ENCODE measurements at places on chromosomes 16 and 17.

GRCh38 chr17:34099859-34100515 lies 155.1 kb upstream of the CCL2 start:
- no peak for DNase-seq

- no peak for DNase-seq
Measured at GRCh38 chr17:8687737-8688466, 56.7 kb downstream of the CCDC42 start.

- DNase-seq, result no peak
Measured at GRCh38 chr17:74778960-74779359, 2.8 kb upstream of the NAT9 start.

DNA sequence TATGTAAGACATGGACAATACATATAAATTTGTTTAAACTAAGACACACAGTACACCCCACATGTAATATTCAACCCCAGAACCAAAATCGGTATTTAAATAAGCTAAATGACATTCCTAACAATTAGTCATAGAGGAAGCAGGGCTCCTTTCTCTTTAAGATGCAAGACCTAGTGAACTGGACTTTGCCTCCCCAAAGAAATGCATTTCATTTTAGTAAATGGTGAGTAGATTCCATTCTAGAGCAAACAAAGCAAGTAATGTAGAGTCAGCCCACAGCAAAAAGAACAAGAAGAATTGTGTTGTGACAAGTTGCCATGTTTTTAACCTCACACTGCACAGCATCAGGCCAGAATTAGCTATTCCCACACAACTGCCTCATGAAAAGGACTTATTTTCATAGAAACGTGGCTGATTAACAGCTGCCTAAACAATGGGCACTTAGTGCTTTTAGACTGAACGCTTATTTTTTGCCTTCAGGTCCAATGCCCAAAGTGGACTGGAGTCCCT lies 14.4 kb downstream of the DNAJC7 start:
- DNase-seq, result no peak

GRCh38 chr17:49959183-49959935 lies 9.6 kb upstream of the DLX4 start:
- DNase-seq, result no peak

DNA sequence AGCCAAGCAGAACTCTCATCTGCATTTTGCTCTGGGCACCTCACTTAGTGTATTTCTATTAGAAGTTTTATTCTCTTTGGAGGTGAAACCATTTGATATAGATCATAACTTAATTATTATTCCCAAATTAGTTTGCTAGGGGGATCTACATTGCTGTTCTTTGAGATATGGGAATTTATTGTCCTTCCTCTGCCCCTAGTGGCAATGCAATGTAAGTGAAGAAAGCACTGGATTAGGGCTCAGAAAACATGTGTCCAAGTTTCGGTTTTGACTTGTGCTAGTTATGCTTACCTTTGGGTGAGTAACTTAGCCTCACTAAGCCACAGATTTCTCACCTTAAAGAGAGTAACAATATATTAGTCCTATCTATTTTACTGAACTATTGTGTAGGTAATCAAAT lies 2.9 kb downstream of the KRT39 start:
- DNase-seq, result no peak

DNA sequence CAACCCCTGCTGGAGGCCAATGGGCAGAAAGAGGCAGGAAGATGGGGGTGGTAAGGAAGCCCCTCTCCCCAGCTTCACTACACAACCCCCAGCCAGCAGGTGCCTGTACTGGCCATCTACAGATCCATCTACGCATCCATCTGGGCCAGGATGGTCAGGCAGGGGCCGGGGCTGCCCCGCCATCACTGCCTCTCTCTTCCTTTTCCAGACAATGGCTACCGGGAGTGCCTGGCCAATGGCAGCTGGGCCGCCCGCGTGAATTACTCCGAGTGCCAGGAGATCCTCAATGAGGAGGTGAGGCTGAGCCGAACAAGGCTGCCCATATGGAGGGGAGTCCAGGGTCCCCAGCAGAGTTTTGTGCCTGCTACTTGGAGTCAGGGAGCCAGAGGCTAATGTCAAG lies 23.5 kb upstream of the SPPL2C start:
- no peak for DNase-seq

DNA sequence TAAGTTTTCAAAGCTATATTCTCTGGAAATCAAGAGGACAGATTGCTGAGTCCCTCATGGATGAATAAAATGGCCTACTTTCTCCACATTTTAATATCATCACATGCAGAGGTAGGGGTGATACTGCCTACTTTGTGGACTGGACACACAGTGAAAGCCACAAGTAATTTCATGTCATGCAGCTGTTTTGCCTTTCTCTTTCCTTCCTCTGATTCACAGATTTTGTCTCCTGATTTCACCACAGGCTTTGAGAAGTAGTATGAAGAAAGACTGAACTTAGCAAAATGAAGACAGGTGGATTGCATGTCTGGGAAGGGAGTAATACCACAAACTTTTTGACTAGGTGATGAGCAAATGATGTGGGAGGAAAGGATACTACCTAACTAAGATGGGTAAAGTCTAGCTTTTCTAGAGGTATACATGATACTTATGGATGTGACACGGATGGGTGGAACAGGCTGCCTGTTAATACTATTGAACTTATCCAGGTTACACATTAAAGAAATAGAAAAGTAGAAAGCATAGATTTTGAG lies 478.4 kb upstream of the GOT2 start:
- no peak for DNase-seq

DNA sequence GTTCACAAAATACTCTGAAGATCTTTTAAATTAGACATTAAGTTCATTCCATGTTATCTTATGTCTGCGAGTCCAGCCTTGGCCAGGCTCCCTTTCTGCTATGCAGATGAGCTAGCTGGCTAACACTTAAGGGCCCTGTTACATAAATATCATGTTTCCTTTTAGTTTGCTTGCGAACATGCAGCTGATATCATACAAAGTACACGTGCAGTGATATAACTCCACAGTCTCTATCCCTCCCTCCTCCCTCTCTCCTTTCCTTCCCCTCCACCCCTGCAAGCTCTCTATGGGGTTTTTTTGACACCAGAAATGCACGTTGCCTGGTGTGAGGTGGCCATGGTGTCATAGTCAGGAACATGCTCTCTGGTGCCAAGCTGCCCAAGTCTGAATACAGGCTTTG lies 46.1 kb downstream of the ARHGAP17 start:
- no peak for DNase-seq

DNA sequence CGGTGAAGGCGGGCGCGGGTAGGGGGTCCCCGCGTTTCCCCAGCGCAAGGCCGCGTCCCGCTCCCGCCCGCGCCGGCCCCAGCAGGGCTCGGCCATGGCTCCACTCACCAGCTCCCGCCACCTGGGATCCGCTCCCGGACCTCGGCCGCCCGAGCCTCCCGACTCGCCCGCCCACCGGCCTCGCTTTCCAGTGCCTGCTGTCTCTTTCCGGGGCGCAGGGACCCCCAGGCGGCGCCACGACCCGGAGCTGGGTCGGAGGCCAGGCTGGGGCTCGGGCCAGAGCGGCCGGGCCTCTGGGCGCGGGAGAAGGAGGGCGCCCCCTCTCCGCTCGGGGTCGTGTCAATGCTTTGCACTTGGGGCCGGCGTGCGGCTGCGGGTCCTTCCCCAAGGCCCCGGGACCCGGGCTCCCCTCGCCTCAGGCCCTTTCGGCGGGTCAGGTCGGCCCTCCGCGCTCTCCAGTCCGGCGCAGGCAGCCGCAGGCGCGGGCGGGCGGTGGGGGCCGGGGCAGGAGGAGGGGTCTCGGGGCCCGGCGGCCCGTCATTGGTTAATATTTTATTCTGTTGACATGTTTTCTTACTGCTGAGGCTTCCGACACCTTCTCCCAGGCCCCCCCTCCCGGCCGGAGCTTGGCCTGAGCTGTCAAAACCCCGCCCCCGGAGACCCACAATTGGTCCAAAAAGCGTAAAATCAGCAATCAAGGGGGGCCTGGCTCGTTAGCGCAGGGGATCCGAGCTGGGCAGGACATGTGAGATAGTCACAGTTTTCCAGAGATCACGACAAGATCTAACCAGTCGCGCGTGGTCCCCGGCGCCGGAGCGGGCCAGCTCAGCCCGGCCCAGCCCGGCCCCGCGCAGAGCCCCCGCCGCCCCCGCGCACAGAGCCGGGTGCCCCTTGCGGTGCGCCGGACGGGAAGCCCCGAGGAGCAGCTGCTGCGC lies at the start of gene TBX2:
Gene TBX2 (plus strand): TSS at position 713 of the 935 bp plus-strand sequence. CDS start 334 bp downstream, outside the sequence.
- no peak for DNase-seq

DNA sequence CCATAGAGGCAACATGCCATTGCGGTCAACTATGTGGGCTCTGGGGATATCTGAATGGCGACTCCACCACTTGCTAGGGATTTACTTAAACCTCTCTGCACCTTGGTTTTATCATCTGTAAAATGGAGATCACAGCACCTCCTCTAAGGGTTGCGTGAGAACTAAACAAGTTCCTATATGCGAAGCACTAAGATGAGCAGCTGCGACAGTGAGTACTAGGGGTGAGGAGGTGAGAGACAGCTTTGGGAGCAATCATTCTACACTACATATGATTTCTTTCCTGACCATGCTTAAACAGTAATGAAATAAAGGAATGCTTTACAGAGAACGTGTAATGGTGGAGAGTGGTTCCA lies 61.4 kb downstream of the CREBBP start:
- no peak for DNase-seq

DNA sequence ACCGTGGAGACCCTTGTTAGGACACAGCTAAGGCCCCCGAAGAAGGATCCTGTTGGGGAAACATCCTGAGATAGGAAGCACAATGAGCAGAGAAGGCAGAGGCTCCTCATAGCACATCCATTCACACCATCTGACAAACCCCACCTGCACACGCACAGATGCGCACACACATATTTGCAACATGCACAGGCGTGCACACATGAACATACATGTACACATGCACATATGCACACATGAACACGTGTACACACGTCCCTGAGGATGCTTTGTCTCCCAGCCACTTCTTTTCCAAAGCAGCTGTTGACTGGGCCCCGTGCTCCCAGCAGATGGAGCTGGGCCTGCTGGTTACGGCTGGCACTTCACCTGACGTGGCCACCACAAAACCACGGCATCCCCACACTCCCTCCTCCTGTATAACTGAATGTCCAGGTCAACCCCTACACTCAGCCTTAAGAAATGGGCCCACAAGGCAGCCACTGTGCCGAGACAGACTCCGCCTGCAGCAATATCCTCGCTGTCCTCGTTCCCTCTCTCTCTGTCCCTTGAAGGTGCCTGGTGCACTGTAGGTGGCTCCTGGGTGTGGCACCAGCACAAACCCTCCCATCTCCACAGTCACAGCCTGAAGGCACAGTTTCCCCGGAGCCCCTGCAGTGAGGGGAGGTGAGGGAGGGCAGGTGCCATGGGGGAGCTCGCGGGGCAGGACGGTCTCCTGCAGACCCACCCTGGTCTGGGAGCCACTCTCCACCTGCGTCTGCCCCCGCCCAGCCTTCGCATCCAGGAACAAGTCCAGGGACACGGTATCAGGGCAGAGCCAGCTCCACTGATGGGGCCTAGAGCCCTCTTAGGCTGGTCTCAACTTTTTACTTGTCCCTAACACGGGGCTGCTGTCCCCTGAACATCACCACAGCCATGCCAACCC lies 183.0 kb downstream of the RBFOX3 start:
- DNase-seq, result no peak

DNA sequence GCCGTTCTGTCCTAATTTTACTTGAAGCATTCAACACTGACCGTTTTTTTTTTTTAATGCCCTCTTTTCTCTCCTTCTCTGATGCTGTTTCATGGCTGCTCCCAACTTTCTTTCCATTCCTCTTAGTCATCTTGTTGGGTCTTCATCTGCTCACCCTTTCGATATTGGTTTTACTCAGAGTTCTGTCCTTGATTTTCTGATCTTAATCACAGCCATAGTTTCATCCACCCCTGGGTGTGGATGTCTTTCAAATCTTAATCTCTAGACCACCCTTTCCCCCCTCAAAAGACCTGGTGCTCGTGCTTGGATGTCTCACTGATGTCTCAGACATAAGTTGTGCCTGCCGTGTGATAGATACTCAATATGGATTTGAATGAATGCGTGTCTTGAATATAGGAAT lies 22.4 kb downstream of the NDEL1 start:
- DNase-seq, result no peak

- no peak for DNase-seq
Measured at GRCh38 chr17:79978548-79978855, 57.2 kb downstream of the TBC1D16 start.

DNA sequence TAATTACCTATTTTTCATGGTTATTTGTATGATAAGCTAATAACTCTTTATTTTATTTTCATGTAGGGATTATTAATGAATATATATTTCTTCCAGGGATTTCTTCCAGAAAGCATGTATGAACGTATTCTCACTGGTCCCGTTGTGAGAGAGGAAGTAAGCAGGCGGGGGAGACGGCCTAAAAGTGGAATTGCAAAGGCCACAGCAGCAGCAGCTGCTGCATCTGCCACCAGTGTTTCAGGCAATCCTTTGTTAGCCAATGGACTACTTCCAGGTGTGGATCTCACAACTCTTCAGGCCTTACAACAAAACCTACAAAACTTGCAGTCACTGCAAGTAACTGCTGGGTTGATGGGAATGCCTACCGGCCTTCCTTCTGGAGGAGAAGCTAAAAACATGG lies 110.3 kb upstream of the RBL2 start:
- no peak for DNase-seq

DNA sequence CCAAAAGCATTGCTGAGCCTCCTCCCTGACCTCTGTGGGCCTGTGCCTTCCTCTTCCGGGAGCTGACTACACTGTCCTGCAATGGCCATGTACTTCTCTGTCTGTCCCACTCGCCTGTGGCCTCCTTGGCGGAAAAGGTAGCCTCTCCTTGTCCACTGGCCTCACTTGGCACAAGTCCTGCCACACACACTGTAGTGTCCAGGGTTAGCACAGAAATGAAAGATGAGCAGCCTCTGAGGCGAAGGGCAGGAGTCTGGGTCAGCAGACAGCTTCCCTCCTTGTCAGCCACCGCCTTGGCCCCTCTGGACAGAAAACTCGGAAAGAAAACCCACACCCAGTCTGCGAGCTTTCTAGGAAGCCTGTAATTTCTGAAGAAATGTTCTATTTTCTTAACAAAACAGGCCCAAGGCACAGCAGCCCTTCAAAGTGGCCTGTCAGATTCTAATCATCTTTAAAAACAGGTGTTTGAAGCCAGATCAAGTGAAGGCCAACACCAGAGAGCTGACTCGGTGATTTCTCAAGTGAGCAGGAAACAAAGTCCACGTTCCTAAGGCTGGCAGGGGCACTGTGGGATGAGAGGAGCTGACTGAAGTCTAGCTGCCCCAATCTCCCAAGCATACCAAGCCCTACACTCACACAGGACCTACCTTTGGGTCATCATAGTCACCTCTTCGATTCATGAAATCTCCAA lies 67.2 kb downstream of the GTF3C1 start:
- no peak for DNase-seq

DNA sequence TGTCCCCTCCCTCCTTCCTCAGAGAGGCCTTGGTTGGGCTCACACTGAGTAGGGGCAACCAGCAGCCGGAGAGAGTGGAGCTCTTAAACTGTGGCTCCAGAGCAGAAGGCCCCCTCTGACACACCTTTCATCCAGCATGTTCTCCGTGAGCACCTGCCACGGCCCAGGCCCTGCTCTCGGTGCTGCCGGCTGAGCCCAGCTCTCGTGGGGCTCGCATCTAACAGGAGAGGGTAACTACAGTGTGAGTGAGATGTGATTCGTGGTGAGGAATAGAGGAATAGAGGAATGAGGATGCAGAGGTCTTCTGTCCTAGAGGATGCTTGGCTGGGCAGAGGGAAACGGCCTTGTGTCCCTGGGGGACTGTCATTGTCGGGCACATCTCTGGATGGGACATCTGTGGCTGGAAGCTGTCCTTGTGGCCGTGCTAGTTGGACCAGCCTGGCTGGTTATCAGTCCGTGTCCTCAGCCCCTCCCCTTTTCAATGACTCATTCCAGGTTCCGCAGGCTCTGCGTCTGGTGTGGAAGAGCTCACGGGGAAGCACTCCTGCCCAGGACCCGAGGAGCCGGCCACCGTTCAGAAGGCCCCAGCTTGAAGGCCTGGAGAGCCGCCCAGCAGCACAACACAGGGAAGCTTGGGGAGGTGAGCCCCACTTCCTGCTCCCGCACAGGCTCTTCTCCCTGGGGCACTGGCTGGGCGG lies 11.9 kb upstream of the DNASE1 start:
- DNase-seq, result no peak
